Fibroblast of skin of abdomen (primary cell): ENCODE measurements at places on chromosomes 4 and X.

- no peak for DNase-seq
Observed at GRCh38 chr4:152112190-152112589, 351.4 kb upstream of the GATB start.

- no peak for DNase-seq
Observed at GRCh38 chr4:27090406-27090805, 229.8 kb downstream of the STIM2 start.

- no peak for DNase-seq
Observed at GRCh38 chr4:2731907-2732317, 24.2 kb downstream of the TNIP2 start.

DNA sequence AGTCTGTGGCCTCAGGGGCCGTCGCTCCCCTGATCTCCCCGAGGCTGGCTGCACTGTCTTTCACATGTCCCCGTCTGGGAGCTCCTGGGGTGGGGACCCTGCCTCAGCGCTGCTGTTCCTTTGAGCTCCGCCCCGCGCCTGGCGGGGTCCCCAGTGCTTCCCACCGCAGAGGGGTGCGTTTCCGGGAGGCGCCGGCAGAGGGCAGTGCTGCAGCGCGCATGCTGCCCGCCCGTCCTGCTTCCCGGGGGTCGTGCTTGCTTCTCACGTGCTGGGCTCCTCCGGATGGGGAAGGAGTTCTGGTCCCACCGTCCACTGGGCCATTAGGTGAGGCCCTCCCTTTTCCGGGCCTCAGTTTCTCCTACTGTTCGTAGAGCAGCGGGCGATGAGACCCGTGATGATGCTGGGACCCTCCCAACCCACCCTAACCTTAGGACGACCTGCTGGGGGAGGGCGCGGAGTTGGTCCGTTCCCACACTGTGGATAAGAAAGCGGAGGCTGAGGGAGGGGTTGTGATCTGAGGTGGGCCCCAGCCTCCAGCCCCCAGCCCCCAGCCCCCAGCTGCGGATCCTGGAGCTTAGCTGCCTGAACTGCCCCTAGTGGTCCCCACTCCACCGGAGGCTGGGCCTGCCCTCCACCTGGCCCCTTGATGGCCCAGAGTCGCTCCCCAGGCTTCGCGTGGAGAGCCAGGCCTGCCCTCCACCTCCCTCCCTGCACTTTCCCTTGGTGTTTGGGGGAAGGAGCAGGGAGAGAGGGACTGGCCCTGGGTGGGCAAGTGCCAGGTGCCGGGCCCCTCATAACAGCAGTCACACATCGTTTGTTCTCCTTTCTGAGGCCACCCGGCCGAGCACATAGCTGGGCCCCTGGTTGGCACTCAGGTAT is 15.3 kb downstream of the CPZ start:
- peak; percentile 9 for DNase-seq

DNA sequence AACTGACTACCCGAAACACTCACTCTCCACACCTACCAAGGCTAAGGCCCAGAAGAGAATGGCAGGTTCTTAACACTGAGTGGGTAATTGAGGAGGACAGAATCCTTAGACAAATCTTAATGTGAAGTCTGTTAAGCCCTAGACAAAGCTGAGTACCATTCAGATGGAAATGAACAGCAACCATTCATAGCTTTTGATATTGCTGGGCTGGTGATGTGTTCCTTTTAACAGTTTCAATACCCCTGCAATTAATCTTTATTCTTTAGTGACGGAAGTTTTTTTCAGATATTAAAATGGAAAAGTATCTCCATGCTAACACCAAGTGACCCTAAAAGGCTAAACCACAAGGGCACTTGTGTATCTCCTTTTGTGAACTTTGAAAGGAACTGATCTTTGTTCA is 334.9 kb downstream of the OPHN1 start:
- no peak for DNase-seq

DNA sequence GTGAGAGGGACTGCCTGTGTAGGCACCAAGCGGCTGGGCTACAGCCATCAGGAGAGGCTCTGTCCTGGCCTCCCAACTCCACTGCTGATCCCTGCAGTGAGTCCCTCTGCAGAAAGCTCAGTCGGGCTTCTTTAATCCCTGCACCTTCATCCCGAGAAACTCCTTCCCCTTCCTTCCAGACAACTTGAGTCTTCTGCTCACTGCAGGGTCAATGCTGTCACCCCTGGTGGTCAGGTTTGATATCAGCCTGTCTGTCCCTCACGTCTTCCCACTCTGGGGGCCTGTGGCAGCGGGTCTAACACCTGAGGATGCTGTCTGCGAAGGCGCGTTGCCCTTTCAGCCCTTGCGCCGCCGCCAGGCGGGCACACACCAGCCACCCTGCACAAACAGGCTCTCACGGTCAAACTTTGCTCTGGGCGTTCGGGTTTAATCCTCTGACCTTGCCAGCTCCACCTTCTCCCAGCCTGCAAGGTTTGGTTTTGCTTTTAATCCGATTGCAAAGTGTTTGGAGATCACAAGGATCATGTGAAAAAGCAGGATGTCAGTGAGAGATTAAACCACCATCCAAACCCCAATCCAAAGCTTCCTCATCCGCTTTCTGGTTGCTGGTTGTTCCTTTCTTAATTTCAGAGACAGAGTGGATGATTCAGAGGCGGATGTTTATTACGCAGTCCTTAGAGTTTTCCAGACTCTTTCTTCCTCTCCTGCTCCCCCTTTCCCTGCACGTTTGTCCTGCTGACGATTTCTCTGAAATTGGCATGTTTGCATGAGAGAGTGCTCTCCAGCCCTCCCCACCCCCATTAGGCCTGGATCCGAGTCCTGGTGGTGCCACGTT is 74.8 kb upstream of the SLC34A2 start:
- no peak for DNase-seq

GRCh38 chr4:15066140-15066539 is 63.9 kb downstream of the CPEB2 start:
- no peak for DNase-seq

DNA sequence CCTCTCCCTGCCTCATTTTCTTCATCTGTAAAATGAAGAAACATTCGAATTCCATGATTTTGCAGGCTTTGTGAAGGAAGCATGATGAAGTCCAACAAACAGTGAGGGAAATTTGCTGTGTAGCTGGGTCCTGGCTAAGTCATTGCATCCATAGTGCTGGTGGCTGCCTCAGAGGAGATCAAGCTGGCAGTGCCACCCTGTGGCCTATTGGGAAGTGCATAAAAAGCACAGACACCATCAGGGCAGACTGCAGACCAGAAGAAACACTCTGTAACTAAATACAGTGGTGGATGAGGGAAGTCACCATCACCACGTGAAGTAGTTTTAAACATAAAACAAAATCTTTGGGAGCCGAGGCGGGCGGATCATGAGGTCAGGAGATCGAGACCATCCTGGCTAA is 40.7 kb upstream of the DDX3X start:
- DNase-seq: no peak

DNA sequence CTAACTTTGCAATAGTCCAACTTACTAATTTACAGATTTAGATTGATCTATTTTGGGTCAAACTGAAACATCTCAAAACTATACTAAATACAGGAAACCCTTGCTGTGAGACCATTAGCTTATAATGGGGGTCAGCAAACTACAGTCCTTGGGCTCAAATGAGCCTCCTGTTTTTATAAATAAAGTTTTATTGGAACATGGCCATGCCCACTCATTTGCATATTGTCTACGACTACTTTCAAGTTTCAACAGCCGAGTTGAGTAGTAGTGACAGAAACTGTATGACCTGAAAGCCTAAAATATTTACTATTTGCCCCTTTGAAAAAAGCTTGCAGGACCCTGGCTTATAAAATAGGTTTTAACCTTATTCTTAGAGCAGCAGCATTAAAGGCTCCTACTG is 92.4 kb downstream of the C4orf51 start:
- DNase-seq: no peak

- DNase-seq: peak; percentile 97
Observed at GRCh38 chr4:122666527-122667245, 45.8 kb upstream of the IL21 start.

DNA sequence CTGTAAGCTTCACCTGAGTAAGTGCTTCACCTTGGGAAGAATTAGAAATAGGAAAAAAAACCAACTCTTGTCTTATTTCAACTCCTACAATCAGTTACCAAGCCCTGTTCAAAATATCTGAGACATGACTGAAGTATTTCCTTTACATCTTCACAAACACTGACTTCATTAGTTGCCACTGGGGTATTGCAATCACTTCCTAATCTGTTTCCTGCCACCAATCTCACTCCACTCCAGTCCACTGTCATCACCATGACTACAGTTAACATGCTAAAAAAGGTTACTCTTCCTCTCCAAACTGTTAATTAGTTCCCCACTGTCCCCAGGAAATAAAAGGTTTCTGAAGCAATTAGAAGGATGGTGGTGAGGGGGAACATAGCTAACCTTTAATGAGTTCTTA is 3.3 kb upstream of the SUPT20HL1 start:
- no peak for DNase-seq

GRCh38 chr4:150949943-150950342 is 65.1 kb downstream of the LRBA start:
- no peak for DNase-seq

GRCh38 chrX:107154787-107155620 is 36.4 kb upstream of the RBM41 start:
- peak; percentile 13 for DNase-seq

- no peak for DNase-seq
Observed at GRCh38 chr4:1836650-1837049, 19.3 kb downstream of the LETM1 start.

DNA sequence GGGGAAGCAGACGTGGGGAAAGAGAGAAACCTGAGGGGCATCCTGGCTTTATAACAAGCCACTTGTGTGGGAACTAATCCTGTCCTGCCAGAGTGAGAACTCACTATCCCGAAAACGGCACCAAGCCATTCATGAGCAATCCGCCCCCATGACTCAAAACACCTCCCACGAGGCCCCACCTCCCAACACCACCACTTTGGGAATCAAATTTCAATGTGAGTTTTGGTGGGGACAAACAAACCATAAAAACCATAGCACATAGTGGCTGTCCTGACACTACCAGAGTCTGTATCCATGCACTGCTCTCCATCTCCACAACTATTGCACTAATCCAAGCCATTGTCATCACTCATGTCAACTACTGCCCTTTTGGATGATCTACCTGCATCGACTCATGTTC is 28.5 kb upstream of the SEPTIN6 start:
- no peak for DNase-seq

DNA sequence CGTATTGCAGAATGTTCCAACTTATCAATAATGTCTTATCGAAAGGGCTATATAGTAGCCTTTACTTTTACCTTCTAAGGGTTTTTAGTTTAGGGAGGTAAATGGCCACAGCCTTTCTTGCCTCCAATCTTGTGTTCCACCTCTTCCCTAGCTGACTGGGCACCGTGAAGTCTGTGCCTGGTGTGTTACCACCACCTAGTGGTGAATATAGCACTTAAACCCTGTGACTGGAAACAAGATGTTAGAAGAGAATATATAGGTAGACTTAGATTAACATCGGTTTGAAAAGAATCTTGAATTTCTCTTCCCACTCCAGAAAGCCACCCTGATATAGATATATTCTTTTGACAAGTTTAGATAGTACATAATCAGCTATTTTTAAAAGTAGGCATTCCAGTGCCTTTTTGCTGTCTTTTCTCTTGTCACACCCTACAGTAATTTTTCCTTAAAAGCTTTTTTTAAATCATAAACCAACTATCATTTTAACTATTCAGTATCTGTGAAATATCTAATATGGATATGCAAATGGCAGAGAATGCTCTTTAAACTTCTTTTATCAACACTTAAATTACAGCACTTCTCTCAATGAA is 27.8 kb upstream of the ADH7 start:
- peak; percentile 57 for DNase-seq

GRCh38 chr4:151297170-151297569 is 20.2 kb downstream of the PRSS48 start:
- no peak for DNase-seq

GRCh38 chr4:83370640-83370906 is 35.9 kb upstream of the HPSE start:
- no peak for DNase-seq

GRCh38 chr4:47686294-47686872 is 151.5 kb downstream of the CORIN start:
- DNase-seq: no peak

GRCh38 chr4:123190176-123190575 is 206.4 kb upstream of the SPRY1 start:
- DNase-seq: no peak

DNA sequence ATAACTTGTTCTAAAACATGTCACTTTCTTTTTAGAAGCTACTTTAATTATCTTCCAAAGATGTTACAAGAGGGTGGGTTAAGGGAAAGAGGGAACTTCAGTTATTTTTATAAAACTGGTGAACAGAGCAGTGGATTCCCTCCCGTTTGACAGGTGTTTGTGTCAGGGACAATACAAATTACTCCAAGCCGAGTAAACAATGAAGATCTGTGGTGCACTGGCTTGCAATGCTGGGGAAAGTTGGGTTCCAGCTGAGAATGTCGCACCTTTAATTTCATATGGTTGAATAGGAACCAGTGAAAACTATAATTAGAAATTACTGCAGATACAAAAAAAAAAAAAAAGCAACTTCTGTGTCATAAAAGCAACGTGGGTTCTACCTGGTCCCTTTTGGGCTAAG is 98.6 kb upstream of the TTC29 start:
- no peak for DNase-seq

- DNase-seq: no peak
Observed at GRCh38 chrX:63680423-63680822, 104.6 kb downstream of the ARHGEF9 start.

- DNase-seq: no peak
Observed at GRCh38 chr4:15543537-15544247, 74.0 kb downstream of the CC2D2A start.

DNA sequence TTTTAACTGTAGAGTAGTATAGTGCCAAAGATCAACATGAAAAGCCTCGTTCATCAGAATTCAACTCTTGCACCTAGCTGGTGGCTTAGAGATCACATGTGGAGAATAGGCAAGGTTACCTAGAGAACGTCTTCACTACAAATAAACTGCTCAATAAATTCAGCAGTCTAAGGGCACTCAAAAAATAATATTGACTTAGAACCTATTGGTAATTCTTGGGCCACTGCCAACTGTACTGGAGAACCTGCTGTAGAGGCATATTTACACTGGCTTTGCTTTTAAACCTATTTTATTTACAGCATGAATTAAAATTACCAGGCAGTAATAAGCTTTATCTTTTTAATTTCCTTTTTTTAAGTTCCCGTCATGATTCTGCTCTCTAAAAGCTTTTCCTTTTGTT is 343.7 kb downstream of the PDHA2 start:
- no peak for DNase-seq

GRCh38 chr4:107913283-107913899 is 18.0 kb upstream of the CYP2U1 start:
- peak; percentile 55 for DNase-seq

DNA sequence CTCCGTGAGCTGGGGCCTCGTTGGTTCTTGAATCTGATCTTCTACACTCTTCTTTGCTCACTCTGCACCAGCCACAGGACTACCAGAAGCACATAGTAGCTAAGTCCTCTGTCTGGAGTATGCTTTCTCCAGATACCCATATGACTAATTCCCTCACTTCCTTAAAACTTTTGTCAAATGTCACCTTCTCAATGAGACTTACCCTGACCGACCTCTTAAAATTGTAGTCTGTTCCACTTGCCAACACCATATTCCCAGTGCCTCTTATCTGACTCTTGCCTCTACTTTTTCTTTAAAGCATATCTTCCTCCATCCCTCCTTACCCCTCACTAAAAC is 10.0 kb downstream of the PARM1 start:
- no peak for DNase-seq
